A172 (cell line): ENCODE measurements at places on chromosomes 6 and 20. TPM values are rescaled to one million over a fixed set of nuclear protein-coding genes. Genes with fewer than 3 reads are reported as not detected.

DNA sequence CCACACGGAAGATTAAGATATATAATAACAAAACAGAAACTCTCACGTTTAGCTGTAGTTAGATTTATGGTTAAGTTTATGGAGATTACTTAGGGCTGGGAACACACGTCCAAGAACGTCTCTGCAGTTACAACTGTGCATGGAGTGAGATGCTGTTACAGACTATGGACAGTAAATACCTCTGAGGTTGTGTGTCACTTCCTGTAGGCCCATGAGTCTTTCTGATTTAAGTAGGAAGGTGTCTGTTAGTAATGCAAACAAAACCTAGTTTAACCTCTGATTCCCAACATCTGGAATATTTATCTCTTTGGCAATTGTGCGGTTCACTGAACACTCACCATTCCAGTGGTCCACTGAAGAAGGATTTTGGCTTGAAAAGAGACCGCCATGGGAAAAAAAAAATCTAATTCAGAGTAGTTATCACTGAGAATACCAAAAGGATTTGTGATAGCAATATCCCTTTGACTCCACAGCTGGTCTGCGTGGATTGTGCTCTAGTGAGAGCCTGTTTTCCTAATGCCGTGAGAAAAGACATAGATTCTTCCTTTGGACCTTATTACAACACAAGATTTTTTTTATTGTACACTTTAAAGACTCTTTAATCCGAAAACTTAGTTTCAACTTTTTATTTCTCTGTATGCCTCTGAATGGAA is 478.2 kb upstream of the CITED2 start:
- DNase-seq: peak; percentile 37

DNA sequence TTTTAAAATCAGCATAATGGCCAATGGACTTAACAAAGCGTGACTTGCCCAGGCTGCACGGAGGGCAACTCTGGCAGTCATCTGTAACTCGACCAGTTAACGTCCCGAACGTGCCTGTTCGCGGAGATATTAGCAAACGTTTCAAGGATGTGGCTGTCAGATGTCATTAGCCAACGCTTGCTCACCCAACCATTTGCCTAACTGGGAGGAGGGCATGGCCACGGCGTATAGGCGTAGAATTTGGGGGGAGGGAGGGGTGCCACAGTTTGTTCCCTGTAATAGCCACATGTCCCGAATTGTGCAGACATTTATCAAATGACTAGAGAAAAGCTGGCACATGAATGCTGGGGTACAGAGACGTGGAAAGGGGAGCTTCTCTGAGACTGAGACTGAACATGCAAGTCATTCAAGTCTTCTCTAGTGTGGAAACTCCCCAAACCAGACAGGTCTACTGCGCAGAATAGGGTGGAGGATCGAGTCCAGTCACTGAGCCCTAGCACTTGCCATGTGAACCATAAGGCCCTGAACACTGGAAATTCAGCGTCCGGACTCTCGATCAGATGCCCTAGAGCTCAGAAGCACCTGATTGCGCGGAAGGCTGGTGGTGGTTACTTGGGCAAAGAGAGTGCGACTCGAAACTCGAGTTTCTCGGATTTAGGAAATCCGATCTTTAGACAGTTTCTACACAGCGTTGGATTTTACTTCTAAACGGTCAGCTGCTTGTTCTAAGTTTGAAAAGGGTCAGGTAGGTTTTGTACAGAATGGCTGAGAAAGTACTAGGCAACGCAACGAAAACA is 32.6 kb downstream of the TFAP2B start:
- no peak for DNase-seq

DNA sequence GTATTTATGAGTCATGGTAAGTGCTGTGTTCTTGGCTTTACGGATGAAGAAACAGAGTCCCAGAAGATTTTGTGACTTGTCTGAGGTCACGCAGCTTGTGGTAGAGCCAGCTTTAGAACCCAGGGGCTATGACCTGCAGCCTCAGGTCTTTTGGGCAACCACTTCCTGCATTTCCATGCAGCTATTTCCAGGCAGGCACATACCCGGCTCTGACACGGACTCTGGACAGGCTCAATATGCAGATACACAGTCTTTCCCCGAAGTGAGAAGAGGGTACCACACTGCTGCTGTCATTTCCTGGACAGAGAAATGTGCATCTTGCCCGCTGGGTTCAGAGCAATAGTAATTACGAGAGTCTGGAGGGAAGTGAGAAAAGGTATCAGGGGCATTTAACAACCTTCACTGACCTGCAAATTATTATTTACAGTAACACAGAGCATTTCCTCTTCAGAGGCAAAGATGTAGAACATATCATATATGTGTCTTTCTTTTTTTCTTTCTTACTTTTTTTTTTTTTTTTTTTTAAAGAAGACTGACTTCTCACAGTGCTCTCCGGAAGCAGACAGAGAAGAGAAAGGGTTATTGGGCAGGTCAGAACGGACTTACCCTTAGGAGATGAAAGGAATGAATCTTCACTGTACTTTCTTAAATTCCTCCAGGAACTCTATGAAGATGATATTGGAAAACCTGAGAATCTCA is 185.1 kb downstream of the CLIC5 start:
- no peak for DNase-seq

- no peak for DNase-seq
These were observed 81.1 kb upstream of the SNAP25 start for GRCh38 chr20:10137533-10137932.

- DNase-seq: peak; percentile 94
These were observed 30.4 kb downstream of the TGM2 start for GRCh38 chr20:38134427-38135270.

DNA sequence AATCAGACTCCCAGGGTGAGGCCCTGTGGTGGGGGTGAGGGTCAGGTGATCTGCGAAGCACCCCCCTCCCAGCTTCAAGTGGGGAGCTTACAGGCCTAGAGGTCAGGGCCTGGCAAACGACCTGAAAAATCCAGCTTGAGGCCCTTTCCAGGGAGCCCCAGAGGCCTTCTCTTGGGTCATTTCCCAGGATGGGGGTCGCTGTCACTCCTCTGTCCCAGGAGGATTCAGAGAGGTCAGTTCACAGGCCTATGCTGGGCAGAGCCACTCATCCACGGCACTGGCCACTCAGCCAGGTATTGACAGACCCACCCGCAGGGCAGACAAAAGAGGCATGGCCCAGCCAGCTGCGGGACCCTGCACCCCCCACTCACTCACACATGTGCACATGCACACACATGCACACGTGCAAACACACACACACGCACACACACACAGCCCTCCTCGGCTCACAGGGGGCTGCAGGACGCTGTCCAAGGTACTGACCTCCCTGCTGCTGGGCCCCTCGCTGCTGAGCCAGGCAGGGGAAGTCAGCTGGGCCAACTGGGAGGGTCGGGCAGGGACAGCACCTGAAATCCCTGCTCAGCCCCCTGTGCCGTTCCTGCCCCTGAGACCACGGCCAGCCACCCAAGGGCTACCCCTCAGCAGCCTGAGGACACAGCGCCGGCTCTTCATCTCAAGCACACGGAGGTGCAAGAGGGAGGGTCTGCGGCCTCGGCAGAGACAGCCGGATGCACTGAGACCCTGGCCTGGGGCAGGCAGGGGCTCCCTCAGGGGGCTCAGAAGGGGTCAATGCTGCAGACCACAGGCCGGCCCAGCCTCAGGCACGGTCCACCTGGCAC is 113.8 kb downstream of the TAF4 start:
- no peak for DNase-seq

DNA sequence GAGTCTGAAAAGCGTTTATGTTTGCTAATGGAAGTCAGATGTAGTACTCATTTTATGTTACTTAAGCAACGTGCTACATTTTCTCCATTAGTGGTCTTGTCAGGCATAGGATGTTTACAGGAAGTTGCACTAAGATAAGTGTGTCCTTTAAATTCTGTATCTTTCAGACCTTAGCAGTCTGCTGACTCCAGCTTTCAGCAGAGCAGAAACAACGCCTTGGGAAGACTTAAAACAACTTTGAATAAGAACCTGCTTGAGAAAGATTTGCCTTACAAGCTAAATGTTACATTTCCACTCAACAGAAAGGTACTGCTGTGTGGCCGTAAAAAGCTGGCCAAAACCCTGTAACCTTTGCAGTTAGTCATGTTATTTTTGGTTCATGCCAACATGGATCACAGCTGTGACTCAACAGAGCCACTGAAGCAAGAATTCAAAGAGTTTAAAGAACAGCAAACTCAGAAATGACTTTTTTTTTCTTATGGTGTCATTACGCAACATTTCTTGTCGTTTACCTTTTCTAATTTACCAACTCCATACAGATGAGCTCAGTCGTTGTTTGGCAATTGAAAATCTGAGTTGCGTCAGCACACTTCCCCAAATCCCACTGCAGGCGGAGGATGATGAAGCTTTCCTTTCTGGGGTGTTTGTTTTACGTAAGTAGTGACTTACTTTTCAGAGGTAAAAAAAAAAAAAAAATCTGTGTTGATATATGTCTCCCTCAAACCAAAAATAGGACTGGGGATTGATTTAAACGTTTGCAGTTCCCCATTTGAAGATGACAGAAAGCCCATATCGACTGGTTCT is 27.9 kb upstream of the BMP6 start:
- DNase-seq: peak; percentile 55

GRCh38 chr6:13923527-13924145 is 1.1 kb upstream of the RNF182 start:
- DNase-seq: no peak

DNA sequence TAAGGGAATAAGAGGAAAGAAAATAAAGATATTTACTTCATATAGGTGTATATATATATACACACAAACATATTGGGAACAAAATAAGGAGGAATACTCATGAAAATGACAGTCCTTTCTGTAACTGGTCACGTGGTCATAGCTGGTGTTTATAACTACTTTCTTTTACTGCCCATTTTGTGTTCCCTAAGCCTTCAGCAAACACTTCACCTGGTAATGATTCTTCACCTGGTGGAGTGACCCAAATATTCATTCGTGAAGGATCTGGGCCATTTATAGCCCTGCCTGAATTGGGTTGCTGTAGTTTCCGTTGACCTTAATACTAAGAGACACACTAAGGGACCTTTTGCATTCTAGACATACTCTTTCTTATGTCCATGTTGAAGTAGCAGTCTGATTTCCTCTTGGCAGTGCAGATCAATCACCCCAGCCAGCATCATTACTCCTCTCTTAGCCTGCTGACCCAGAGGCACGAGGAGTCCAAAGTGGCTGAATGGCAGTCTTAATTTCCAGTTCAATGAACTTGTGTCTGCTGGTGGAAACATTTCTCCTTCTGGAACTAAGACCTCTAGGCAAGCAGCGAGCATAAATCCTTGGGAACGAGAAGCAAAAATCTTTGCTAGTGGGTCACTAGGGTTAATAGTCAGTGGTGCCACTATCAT is 39.9 kb upstream of the IYD start:
- DNase-seq: no peak

DNA sequence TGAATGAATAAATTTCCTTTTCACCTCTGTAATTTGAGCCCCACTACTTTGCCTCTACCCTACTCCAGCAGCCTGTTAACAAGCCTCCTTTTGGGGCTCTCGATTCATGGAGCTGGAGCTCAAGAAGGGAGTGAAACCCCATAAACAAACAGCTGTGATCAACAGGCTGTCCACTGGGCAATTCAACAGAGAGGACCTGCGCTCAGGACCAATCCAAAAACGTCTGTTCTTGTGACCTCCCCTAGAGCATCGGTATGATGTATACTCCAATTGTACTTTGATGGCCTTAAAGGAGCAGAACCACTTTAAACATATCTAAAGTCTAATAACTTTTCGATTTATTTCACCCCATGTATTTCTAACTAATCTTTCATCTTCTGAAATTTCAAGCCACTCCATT is 37.4 kb downstream of the HIVEP2 start:
- no peak for DNase-seq

GRCh38 chr20:11401988-11402387 is 515.7 kb upstream of the BTBD3 start:
- DNase-seq: peak; percentile 25

PROKR2 gene
- total RNA-seq: not detected in 2 replicates

LIME1 gene
- 53.8 and 59.0 TPM in 2 replicates for total RNA-seq

EEF1A2 gene
- total RNA-seq: 88.1 and 91.0 TPM in 2 replicates

SLC24A3 gene
- total RNA-seq: not detected in 2 replicates

CRNKL1 gene
- 48.2 and 50.8 TPM in 2 replicates for total RNA-seq

TMEM244 gene
- not detected in 2 replicates for total RNA-seq

KIAA1755 gene
- total RNA-seq: 0.57 and 0.69 TPM in 2 replicates

HLA-DOB gene
- total RNA-seq: not detected in 2 replicates

RAB44 gene
- total RNA-seq: not detected in 2 replicates

VGLL2 gene
- total RNA-seq: not detected in 2 replicates

CLVS2 gene
- not detected in 2 replicates for total RNA-seq
